RCC 7860 (cell line): ENCODE measurements at places on chromosomes 2 and 18.
A peak's percentile ranks its signal among the peaks of the same experiment; 100 is the strongest.

- DNase-seq: peak; percentile 78
Measured at GRCh38 chr2:196242131-196242620, 70.8 kb upstream of the STK17B start.

DNA sequence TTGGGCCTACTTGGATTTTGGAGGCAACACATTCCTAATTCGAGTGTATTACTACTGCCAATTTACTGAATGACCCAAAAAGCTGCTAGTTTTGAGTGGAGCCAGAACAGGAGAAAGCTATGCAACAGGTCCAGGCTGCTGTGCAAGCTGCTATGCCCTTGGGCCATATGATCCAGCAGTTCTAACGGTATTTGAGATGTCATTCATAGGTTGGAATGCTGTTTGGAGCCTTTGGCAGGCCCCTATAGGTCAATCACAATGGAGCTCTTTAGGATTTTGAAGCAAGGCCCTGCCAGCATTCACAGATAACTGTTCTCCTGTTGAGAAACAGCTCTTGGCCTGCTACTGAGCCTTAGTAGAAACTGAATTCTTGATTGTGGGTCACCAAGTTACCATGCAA, 368.7 kb downstream of the CDH19 start:
- no peak for DNase-seq

DNA sequence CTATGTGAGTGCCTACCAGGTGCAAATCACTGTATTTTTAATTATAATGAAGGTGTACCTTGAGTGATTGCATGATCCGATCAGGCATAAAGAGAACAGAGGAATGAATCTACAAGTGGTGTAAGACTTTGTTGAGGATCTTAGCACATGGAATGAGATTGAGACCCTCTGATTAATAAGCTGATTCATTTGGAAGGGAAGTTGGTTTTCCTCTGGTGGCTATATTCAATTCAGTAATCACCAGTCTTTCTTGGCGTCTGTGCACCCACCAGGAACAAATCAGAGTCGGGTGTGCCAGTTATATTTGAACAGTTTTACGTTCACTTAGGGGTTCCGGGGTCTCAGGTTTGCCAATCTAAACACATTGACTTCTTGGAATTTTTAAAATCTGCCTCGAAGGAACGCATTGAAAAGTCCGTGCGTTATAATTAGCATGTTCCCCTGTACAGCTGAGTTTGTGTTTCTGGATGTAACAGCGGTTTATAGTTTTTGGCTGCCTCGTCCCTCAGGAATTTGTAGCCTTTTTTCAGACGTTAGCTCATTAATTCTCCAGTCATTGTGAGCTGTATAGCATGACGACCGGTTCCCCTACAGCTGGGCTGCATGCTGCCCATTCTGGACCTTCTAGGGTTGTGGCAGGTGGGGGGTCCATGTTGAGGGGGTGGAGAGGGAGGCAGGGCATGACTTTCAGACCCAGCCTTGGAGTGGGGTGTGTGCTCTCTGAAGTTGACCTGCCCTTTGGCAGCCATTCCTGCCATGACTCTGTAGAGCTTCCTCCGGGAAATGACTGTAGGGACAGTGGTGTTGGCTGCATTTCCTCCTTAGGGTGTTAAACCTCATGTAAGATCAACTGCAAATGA, 20.3 kb downstream of the MYO1B start:
- DNase-seq: peak; percentile 66

- no peak for DNase-seq
Measured at GRCh38 chr2:128347171-128347558, 28.5 kb upstream of the HS6ST1 start.
